ENCODE measurements at places on chromosomes 6 and 20.

DNA sequence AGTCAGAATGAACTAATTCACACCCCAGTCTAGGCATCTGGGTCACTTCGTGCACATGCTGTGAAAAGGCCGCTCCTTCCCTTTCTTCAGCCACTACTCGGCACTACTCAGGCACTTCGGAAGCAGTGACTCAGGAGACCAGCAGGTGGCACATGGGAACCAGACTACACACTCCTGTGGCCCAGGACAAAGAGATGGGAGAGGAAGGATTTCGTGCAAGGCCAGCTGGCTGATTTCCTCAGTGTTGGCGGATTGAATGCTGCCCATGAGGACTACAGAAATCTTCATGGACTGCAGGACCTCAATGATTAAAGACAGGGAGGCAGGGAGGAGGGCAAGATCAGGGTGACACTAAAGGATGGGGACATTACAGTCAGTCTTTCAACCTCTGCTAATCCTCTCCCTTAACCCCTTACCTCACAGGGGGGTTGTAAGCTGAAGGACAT is 117.8 kb upstream of the SPACA1 start:
- peak; percentile 78 for DNase-seq

GRCh38 chr6:34457742-34458735 is 7.8 kb upstream of the PACSIN1 start:
- DNase-seq: peak; percentile 36

- DNase-seq: no peak
Measured at GRCh38 chr6:129490521-129491255, 219.3 kb downstream of the ARHGAP18 start.

GRCh38 chr6:73885393-73885792 is 189.4 kb downstream of the CD109 start:
- DNase-seq: no peak

DNA sequence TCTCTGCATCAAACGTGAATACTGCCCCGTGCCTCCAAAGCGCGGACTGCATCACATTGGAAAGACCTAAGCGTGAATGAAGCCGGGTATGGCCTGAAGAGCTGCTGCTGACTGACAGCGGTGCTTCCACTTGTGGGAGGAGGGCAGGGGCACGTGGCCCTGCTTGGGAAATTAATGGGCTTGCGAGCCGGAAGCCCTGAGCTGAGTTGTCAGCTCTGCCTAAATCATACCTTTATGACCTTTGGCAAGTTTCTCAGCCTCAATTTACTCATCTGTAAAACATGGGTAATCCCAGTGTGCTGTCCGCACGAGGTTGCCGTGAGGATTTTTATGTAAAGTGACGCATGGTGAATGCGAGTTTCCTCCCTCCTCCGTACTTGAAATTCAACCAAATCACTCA is 67.0 kb upstream of the FOXQ1 start:
- DNase-seq: peak; percentile 13

- peak; percentile 10 for DNase-seq
Measured at GRCh38 chr6:55445648-55446204, 118.5 kb downstream of the GFRAL start.

GRCh38 chr6:11514672-11515071 is 22.9 kb upstream of the TMEM170B start:
- no peak for DNase-seq

GRCh38 chr6:134009876-134010275 is 42.5 kb downstream of the SLC2A12 start:
- DNase-seq: no peak

DNA sequence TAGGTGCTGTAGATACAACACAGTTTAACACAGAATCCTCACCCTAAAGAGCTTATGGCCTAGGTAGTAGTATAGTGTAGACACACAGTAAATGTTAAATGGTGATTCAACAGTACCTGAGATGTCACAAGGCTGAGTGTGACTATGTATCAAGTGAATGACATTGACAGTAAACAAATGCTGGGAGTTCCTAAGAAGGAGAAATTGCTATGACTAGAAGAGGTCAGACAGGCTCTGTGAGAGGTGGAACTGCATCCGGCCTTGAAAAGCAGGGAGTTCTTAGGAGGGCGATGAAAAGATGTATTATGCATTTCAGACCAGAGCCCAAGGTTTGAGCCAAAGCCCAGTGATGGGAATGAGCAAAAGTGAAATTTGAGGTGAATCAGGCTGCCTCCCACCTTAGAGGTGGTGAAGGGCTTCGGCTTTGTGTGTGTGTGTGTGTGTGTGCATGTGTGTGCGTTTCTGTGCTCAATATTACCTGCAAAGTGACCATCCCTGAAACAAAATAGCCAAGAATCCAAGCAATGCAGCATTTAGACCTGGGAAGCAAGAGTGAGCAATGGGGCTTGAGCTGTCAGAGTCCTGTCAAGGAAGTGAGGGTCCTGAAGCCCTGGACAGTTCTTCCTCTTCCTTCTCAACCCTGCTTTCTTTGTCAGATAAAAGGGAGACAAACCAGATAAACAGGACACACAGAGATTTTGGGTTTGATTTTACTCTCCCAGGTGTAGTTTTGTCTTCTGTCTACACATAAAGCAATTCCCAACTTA is 32.3 kb upstream of the CITED2 start:
- no peak for DNase-seq

DNA sequence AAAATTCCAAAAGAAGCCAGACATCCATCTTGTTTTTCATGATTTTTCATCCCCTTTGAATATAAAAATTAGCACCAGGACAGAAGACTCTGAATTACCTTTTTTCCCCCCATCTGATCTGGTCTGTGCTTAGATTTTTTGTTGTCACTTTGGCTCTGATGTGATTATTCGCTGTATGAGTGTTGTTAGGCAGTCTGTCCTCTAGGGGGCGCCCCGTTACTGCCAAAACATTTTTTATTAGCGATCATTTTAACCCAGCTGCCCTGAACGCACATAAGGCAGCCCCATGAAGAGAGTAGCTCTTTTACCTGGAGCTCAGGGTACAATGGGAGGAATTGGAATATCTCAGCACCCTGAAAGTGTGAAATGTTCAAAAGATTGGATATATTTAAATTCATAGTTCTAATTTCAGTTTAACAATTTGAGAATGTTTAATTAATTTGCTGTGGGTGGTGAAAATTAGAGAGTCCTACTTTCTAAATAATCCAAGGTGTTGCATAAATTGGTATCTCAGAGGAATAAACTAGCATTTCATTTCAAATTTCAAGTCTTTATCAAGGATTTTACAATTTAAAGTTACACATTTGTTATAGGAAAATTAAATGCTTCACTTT is 60.8 kb downstream of the PRPH2 start:
- peak; percentile 84 for DNase-seq

- DNase-seq: no peak
Measured at GRCh38 chr20:64268174-64268573, 12.6 kb downstream of the PCMTD2 start.

- DNase-seq: no peak
Measured at GRCh38 chr6:1255636-1256365, 56.1 kb upstream of the FOXQ1 start.
